ENCODE measurements at places on chromosomes 7 and 10.
A peak's percentile ranks its signal among the peaks of the same experiment; 100 is the strongest.

DNA sequence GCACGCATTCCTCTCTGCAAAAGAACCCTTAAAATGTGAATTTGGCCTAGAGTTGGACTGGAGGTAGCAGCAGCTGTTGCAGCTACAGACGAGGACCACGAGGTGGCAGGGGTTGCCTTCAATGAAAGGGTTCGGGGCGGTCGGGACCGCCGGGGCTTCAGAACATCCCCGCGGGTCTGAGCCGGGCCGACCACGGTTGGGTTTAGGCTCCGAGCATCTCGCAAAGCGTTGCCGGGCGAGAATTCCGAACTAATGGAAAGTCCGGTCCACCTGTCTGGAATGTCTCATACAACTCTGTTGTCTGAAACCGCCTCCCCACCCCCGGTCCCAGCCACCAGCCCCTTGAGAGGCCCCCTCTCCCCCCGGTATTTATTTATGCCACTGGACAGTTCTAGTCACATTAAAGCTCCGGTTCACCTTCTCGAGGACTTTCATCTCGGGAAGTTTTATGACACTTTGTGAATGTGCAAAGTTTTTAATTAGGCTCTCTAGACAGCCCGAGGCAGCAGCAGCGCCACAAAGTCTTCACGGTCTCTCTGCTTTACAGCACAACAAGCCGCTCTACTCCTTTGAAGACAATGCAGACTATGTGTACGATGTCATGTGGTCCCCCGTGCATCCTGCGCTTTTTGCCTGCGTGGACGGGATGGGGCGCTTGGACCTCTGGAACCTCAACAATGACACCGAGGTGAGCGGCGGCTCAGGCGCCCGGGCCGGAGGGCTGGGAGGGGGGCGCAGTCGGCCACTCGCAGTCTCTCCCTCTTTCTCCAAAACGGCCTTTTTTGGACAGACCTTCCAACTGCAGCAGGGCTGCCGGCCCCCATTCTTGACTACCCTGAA is 246.2 kb downstream of the SLC25A13 start:
- peak; percentile 74 for DNase-seq

DNA sequence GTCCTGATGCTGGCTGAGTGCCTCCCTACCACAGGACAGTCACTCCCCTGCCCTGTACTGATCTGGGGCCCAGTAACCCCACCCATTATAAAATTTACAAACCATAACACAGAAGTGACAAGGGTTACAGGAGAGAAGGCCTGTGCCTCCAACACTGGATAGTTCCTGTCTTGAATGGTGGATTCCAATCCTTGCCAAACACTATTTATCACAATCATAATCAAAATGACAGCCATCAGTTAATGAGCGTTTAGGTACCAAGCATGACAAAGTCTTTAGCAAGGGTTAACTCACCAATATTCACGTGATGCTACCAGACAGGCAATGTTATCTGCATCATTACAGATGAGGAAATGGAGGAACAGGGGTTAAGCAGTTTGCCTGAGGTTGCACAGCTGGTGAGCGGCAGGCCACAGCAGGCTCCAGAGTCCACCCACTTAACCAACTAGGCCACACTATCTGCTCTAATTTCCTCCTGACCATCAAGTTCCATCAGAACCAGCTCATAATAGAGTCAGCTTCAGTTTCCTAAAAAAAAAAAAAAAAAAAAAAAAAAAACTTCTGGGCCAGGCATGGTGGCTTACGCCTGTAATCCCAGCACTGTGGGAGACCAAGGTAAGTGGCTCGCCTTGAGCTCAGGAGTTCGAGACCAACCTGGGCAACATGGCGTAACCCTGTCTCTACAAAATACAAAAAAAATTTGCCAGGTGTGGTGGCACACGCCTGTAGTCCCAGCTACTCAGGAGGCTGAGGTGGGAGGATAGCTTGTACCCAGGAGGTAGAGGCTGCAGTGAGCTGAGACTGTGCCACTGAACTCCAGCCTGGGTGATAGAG is 14.2 kb downstream of the PDLIM1 start:
- no peak for DNase-seq

DNA sequence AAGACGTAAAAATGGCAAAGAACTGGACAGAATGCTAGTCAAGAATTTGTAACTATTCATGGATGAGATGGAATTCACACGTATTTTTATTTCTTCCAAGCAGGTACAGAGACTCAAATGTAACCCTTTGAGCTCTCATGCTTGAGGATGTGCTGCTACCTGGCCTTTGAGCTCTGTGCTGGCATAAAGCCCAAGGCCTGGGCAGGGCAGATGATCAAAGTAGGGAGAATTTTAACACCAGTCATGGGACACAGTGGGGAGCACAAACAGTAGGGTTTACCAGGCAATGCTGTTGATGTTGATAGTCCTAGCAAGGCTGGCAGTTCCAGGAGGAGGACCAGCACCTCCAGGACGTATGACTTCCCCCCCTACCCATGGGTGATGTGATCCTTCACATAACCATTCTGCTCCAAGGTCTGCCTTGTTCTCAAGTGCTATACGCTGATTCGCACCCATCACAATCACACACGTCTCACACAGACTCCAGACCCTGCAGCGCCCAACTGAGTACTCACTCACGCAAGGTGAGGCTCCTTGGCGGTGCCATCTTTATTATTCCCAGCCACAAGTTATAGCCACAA is 48.6 kb upstream of the DLG5 start:
- no peak for DNase-seq

- no peak for DNase-seq
Measured at GRCh38 chr7:11540271-11540761, 291.7 kb downstream of the THSD7A start.

- peak; percentile 43 for DNase-seq
Measured at GRCh38 chr10:131354380-131354779, 42.9 kb upstream of the TCERG1L start.

- no peak for DNase-seq
Measured at GRCh38 chr10:114576132-114576487, 82.0 kb downstream of the ABLIM1 start.

DNA sequence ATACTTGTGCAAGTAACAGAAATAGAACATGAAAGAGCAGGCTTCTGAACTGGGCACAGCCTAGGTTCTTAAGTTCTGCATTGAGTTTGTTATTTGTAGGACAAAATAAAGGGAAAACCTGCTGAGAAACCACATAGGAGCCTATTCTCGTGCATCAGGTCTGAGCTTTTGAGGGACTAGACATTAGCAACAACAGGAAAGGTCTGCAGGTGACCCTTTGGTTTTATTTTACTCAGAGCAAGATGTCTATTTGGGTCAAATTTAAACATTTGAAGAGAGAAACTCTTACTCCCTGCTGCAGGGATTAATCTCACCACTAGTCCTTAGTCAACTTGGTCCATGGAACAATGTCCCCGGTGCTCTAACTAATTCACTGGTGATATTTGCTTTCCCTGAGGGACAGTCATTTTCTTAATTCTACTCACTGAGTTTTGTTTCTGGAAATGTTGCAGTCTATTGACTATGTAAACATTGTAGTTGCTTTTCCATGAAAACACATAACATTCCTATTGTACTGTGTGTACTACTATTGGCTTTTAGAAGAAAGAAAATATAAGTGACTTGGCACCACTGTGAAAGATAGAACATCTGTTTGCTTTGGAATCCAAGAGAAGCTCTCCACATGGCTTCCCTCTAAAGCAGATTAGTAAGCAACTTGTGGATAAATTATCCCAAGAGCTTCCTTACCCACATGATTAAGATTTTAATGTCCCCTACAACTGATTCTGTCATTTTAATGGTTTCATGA is 108.2 kb downstream of the CHRM2 start:
- no peak for DNase-seq

DNA sequence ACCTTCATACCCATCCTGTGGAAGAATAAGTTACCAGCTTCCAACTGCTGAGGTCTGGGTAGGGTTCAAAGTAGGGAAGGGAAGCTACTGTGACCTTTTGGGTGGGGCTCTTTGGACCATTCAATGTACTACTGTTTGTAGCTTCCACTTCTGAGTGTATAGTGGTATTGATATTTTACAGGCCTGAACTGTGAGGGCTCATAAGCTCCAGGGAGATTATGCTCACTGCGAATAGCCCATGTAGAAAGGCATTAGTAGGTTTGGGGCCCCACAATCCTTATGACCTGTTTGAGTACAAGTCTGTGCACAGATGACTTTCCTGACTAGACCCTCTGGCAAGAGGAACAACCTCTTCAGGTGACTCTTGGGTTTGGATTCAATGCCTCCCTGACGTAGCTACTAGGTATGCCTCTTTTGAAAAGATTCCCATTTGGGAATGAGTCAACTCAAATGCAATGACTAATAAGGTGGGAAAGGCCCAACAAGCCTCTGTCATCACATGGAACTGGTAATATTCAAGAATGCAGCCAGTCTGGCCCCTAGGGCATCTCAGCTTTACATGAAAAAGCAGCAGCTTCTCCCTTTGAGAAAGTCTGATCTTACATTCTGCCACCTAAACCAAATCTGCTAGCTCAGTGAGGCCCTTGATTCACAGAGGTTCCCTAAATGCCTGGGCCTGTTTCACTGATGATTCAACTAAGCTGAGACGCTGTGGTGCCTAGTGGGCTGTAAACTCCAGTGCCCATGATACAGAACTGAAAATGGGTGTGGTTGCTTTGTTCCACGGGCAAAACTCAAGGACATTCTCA is 79.8 kb downstream of the ABI1 start:
- no peak for DNase-seq

DNA sequence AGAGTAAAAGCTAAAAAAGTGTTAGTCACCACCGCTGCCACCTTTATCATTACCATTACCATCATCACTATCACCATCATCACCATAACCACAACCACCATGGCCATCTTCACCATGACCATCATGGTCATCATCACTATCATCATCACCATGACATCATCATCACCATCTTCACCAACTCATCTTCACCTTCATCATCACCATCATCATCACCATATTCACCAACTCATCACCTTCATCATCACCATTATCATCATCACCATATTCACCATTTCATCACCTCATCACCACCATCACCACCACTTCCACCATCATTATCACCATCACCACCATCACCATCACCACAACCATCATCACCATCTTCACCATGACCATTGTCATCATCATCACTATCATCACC is 46.5 kb upstream of the PDGFA start:
- DNase-seq: no peak

DNA sequence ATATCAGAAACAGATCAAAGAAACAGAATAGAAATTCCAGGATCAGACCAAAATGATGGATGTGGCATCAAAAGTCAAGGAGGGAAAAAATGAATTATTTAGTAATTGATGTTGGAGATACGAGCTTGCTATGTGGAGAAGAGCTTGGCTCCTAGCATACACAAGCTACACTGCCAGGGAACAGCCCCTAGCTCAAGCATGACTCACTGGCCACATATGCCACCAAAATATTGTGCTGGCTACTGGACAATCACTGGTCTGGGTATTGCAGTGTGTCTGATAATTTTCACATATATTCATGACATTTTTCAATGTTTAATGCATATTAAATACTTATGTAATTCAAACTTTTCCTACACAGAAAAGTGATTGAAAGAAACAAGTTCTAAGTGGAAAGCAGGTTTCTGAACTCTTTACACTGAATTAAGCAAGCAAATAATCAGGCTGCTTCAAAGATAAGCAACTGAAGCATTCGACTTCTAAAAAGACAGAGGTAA is 59.3 kb downstream of the OAT start:
- no peak for DNase-seq

DNA sequence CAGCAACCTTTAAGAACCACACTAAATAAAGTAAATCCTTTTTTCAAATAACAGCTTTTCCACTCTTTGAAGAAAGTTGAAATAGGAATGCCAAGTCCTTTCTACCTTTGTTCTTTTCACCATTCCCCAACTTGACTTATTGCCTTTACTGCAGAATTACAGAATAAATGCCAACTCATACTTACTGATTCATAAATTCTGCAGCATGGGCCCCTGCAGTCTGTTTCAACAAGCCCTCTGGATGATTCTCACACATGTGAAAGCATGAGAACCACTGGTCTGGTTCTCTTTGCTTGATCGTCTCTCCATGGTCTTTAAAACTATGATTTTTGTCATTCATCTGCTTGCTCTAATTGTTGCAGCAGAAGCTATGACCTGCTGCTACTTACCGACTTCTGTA is 56.1 kb downstream of the HACD1 start:
- no peak for DNase-seq

- DNase-seq: no peak
Measured at GRCh38 chr7:25978466-25978865, 173.5 kb upstream of the NFE2L3 start.

DNA sequence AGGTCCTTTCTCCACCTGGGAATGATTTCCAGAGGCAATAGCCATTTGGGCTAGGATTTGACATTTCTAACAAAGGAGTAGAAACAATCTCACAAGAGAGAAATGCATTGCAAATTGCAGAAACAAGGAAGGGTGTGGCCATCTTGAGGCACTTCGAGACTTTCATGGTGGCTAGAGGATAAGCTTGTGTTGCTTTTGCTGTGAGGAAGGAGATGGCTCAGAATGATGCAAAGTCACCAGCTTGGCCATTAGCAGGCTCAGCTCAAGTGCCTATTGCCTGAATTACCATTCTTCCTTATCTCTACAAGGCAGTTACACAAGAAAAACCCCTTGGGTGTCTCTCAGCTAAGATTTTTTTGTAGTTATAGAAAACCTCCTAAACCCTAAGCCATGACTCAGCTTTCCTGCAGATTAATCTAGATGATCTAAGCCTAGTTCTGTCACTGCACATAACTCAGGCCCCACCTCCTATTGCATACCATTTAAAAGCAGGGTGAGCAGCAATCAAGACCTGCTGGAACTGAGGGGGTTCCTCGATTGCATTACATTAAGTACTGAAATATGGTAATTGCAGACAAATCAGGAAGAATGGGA is 683.1 kb downstream of the NRG3 start:
- no peak for DNase-seq

GRCh38 chr7:4766666-4767519 is 8.5 kb upstream of the AP5Z1 start:
- DNase-seq: no peak

DNA sequence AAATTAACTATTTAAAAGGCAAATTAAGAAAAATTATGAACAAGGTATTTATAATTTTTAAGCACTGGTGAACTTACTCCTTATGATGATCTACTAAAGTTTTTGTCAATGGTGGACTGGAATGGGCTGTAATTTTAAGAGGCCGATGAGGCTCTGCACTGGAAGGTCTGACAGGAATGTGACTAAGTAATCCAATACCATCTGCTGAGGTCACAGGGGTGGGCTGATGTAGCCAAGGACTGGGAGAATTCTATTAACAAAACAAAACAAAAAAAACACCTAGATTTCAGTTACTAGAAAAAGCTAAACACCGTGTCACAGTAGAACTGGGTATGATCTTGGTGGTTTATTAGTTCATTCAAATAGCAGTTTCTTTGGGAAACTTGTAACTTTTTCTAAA is 75.9 kb downstream of the NRBF2 start:
- DNase-seq: no peak

- no peak for DNase-seq
Measured at GRCh38 chr10:124626759-124627380, 117.3 kb downstream of the FAM53B start.

DNA sequence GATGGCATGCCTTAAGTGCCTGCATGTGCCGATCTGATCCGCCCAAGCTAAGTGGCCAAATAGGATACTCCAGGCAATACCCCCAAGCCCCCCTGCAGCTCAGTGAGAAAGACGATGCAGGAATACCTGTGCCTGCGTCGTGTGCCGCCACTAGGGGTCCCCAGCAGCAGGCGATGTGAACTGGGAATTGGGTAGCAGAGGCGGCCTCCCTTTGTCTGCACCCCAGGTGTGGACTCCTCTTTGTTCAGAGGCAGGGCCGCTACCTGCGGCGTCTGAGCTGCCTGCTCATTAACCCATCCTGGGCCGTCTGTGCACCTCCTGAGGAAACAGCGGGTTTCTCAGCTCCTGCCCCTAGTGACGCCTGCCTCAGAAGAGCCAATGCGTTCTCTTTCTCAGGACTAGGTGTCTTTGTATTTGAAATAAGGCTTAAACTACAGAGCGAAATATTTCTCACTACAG is 4.8 kb upstream of the CHN2 start:
- peak; percentile 68 for DNase-seq
